ENCODE measurements at places on chromosomes 16 and 17.

- DNase-seq, result no peak
These were observed 17.2 kb downstream of the SPAG9 start for GRCh38 chr17:51103451-51103850.

GRCh38 chr16:53052519-53053501 is at the start of gene CHD9NB:
CHD9NB (minus strand) TSS chr16:53052897; CDS start chr16:53044158, 8,739 bp downstream.
- no peak for DNase-seq

DNA sequence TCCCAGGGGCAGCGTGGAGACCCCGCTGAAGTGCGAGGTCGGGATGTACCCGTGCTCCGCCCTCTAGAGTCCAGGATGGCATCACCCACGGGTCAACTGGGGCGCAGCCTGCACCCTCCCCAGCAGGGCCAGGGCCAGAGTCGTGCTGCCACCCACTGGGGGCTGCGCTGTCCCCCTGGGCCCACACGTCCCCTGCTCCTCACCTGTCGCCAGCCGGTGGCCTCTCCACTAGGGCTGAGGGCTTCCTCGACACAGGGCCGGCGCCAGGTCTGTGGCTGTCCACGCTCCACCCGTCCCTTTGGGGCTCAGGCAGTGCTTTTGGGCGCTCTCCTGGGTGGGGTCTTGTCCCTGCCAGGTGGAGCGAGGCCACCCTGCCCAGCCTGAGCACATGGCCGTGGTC is 11.6 kb upstream of the PRR35 start:
- no peak for DNase-seq

- no peak for DNase-seq
These were observed 2.6 kb downstream of the SLC16A6 start for GRCh38 chr17:68288375-68288774.

GRCh38 chr16:976389-976931 is 5.1 kb upstream of the SOX8 start:
- no peak for DNase-seq

GRCh38 chr16:70577256-70577698 is 53.7 kb downstream of the SF3B3 start:
- no peak for DNase-seq

Data from stimulated activated CD8-positive, alpha-beta memory T cell treated with anti-CD3 and anti-CD28 coated beads, Interleukin-4, amount 100 ng/mL, for 24 hours (primary cell).